Activated naive CD4-positive, alpha-beta T cell treated with anti-CD3 and anti-CD28 coated beads for 36 hours (primary cell): ENCODE measurements at places on chromosomes 12 and 14. TPM values are rescaled to one million over a fixed set of nuclear protein-coding genes. Genes with fewer than 3 reads are reported as not detected.

- DNase-seq, result no peak
Observed at GRCh38 chr12:6097411-6097810, 27.1 kb downstream of the VWF start.

- peak; percentile 55 for DNase-seq
Observed at GRCh38 chr12:111359231-111359913, 9.5 kb downstream of the PHETA1 start.

The FOXA1 gene
- not detected for total RNA-seq

- peak; percentile 58 for DNase-seq
Observed at GRCh38 chr14:75306927-75307699, 28.5 kb downstream of the FOS start.

The B4GALNT3 gene
- 1.1 TPM for total RNA-seq

The TMEM19 gene
- total RNA-seq, result 10.9 TPM

- DNase-seq, result no peak
Observed at GRCh38 chr12:109702111-109702841, 11.3 kb upstream of the FAM222A start.

DNA sequence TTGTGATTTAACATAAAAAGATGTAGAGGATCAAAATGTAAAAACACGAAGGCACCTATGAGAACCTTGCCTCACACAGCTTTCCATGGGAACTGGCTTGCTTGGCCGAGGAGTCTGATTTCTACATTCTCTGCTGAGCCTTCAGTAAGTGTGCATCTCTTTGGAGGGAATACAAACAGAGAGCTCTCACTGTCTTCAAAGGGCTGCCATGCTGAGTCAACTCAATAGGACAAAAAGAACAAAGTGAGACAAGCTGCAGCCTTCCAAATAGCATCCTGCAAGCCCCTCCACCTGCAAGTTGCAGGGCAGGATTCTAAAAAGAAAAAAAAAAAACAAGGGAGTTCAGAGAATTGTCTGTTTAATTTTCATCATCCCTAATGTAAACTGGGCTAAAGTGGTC, 411.9 kb downstream of the NELL2 start:
- no peak for DNase-seq

The MANSC4 gene
- total RNA-seq, result not detected

- no peak for DNase-seq
Observed at GRCh38 chr14:96997996-96998395, 200.8 kb downstream of the VRK1 start.

DNA sequence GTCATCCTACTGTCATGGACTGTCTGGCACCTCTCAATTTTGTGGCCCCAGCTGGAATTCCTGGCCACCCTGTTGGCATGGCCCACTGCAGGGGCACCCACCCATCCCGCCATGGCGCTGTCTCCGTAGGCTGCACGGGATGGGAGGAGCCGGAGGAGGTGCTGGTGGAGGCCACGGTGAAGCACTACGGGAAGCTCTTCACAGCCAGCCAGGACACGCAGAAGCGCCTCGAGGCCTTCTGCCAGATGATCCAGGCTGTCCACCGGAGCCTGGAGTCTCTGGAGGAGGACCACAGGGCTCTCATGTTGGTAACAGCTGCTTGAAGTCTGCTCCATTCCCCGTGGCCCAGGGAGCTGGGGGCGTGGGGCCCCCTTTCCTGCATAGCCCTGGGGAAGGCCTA, 3.9 kb downstream of the CCDC197 start:
- no peak for DNase-seq

DNA sequence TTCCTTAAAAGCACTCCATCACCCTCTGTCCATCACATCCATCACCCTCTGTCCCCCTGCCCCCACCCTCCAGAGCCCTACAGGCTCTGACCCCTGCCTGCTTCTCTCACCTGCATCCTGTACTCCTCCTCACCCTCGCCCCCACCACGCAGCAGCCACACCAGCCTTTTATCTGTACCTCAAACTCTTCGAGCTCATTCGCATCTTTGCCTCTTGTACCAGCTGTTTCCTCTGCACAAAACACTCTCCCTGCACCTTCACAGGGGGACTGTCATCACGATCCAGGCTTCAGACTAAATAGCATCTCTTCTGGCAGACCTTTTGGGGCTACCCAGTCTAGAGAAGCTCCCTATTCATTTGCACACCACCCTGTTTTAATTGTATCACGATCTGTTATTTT, 24.1 kb downstream of the TMEM229B start:
- peak; percentile 46 for DNase-seq

DNA sequence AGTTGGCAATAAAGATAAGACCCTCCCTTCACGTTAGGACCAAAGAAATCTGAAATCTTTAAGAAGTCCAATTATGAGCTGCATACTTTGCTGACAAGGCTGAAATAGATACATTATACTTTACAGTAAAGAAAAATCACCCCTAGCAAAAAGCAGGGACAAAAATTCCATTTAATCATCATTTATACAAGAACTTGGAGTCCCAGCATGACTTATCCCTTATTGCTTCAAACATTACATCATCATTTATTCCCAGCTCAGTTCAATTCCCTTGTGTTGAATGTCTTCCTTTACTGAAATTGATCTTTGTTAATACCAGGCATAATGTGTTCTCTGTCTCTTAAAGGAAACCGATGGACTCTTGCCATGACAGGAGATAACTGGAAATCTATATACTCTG, 449.6 kb upstream of the CCDC196 start:
- no peak for DNase-seq

- DNase-seq, result no peak
Observed at GRCh38 chr14:97005934-97006333, 208.8 kb downstream of the VRK1 start.

GRCh38 chr12:100273782-100274181, 6.8 kb downstream of the SCYL2 start:
- no peak for DNase-seq

- no peak for DNase-seq
Observed at GRCh38 chr14:41403360-41403759, 203.3 kb upstream of the LRFN5 start.

GRCh38 chr14:101730626-101731186, 30.8 kb upstream of the PPP2R5C start:
- no peak for DNase-seq

DNA sequence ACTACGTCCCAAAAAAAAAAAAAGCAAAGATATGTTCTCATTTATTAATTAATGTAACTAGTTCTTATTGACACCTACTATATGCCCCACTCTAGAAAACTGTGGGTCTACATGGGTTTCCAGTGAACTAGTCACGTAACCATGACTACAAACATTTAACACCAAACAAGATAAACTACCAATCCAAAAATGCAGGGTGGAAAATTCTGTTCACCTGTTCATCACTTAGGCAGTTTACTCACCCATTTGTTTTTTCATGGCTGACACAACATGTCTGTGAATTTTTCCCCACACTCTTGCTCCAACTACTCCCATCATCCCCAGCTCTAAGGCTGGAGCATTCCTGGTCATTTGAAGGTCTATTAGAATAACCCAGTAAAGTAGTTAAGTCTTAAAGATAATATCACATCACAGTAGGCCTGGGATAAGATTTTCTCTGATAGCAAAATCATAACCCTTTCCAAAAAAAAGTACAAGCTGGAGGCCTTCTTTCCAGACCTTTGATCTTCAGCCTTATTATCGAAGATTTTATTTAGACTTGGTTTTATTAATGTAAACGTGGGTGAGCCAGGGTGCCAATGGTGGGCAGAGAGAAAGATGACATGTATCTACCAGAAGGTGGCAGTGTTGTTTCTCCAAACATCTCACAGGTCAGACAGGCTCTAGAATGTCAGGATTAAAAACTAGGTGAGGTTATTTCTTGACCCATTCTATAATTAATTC, 61.6 kb upstream of the DAAM1 start:
- peak; percentile 24 for DNase-seq

GRCh38 chr12:21336656-21337055, 1.9 kb upstream of the SLCO1A2 start:
- DNase-seq, result no peak

The TAS2R50 gene
- total RNA-seq, result 0.36 TPM

The COX8C gene
- 0.43 TPM for total RNA-seq

The PZP gene
- total RNA-seq, result not detected

- no peak for DNase-seq
Observed at GRCh38 chr12:43290836-43291235, 261.2 kb downstream of the ADAMTS20 start.

GRCh38 chr12:56261503-56262232, 3.5 kb upstream of the ANKRD52 start:
- DNase-seq, result no peak

The PLA2G1B gene
- total RNA-seq, result not detected

The CNTN1 gene
- total RNA-seq, result not detected

- peak; percentile 77 for DNase-seq
Observed at GRCh38 chr12:113424915-113425823, 3.0 kb downstream of the SDSL start.

DNA sequence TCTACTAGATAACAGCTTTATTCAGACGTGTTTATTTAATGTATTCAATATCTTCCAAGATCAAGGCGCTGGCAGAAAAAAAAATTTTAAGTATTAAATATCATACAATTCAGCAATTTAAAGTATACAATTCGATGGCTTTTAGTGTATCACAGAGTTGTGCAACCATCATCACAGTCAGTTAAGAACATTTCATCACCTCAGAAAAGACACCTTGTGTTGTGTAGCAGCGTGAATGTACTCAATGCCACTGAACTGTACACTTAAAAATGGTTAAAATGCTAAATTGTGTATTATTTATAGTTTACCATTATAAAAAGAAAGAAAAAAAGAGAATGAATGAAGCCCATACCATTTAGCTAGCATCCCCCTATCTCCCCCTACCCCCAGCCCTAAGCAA, 96.4 kb downstream of the RIN3 start:
- no peak for DNase-seq

GRCh38 chr12:41497409-41497808, 309.3 kb downstream of the PDZRN4 start:
- DNase-seq, result no peak

GRCh38 chr12:52139579-52140062, 52.2 kb downstream of the KRT80 start:
- DNase-seq, result peak; percentile 60

DNA sequence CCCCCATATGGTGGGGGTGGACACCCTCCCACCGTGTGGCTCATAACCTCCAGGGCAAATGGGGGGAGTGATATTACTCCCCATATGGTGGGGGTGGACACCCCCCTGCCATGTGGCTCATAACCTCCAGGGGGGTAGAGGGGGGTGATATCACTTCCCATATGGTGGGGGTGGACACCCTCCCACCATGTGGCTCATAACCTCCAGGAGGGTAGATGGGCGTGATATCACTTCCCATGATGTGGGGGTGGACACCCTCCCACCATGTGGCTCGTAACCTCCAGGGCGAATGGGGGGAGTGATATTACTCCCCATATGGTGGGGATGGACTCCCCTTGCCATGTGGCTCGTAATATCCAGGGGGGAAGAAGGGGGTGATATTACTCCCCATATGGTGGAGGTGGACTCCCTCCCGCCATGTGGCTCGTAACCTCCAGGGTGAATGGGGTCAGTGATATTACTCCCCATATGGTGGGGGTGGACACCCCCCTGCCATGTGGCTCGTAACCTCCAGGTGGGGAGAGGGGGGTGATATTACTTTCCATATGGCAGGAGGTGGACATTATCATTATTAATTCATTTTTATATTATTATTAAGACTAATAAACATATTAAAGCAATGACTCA, 51.2 kb upstream of the OXA1L start:
- DNase-seq, result no peak

DNA sequence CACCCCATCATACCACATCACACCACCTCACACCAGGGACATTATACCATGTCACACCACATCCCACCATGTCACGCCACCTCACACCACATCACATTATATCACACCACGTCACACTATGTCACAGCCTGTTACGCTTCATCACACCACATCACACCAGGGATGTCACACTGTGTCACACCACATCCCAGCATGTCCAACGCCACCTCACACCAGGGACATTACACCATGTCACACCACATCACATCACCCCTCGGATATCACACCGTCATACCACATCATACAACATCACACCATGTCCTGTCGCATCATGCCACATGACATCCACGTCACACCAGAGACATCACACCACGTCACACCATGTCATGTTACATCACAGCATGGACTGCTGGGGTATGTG, 235.5 kb downstream of the TMEM121 start:
- no peak for DNase-seq

- DNase-seq, result no peak
Observed at GRCh38 chr12:71237128-71237527, 79.3 kb upstream of the TSPAN8 start.

The OTX2 gene
- not detected for total RNA-seq

GRCh38 chr12:119594399-119594730, 791 bp downstream of the TMEM233 start:
- no peak for DNase-seq

DNA sequence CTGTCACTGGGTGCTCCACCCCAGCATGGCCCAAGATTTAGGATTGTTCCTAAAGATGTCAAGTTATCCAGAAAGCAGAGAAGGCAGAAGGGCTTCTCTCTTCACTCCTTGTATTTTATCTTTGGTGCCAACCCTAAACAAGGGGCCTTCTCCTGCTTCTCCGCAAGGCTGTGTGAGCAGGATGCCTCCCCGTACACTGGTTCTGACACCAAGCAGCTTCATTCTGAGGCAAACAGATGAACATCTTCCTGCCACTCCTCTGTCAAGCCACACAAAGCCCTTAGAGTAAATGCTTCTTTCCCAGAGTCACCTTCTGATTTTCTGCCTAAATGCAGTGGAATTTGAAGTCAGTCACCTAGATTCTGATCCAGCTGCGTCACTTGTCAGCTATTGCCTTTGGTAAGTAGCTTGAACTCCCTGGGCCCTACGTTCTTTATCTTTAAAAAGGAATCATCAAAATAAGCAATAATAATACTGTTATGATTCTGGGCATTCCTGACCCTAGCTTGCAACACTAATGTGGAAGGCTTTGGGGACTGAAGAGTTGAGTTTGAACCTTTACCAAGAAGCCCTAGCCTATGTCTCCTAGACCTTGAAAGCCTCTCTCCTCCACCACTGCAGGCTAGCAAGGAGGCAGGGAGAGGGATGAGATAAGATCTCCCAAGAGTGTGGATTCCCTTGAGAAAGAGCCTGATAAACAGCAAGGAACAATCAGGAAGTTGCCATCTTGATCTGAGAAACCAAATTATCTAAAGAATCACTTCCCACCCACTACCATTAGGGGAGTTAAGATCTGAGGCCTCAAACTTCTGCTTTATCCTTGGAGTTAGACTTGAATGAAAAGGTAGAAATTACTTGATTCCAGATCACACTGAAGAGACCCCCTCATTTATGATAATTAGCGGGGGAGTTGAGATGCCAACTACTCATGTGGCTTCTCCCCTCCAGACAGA, 5.7 kb downstream of the KRT73 start:
- DNase-seq, result peak; percentile 26

- DNase-seq, result no peak
Observed at GRCh38 chr14:29745863-29746262, 181.8 kb downstream of the PRKD1 start.

- peak; percentile 62 for DNase-seq
Observed at GRCh38 chr12:28191051-28192048, 1.1 kb downstream of the CCDC91 start.
